Suppressor macrophage treated with lipopolysaccharide for 4 hours (primary cell): ENCODE measurements at places on chromosomes 2 and 18.

GRCh38 chr2:15142069-15142689 is 419.0 kb downstream of the NBAS start:
- DNase-seq: peak; percentile 6

DNA sequence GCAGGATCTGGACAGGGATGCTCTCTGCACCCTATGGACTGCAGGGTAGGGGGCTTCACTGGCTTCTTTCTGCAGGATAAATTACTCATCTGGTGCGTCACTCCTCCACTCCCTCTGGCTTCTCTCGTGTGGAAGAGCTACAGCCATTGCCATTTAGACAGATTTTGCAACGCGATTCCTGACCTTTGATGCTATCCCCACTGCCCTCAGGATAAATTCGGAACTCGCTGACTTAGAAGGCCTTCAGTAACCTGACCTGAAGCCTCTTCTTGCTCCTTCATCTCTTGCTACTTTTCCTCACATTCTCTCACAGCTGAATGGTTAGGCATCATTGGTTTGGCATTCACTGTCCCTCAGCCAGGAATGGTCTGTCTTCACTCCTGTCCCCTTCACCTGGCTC is 5.3 kb downstream of the NIFK start:
- DNase-seq: no peak

- DNase-seq: no peak
These were observed 162.9 kb upstream of the APCDD1 start for GRCh38 chr18:10291568-10291981.

DNA sequence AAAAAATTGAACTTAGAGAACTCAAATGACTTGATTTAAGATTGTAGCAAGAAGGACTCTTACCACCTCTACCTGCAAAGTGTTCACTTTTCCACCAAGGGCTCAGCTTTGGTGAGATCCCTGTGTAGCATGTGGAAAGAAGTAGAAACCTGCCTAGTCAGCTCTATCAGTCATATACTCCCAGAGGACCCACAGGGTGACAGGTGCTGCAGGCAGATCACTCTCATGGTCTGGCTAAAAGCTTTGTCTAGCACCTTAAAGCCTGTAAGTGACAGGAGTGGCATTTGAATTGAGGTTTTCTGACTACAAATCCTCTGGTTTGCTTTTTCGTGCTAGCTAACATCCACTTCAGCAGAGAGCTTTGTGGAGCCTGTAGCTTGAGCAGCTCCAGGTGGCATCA is 18.7 kb upstream of the NEMP2 start:
- no peak for DNase-seq
